Placental epithelial cell (primary cell): ENCODE measurements at places on chromosomes 6 and 20. TPM values are rescaled to one million over a fixed set of nuclear protein-coding genes. Genes with fewer than 3 reads are reported as not detected.

Gene PTPRK
- total RNA-seq = 29.4 and 44.0 TPM in 2 replicates

Gene TSPO2
- not detected in 2 replicates for total RNA-seq

Gene SLC17A9
- total RNA-seq = 23.2 and 25.8 TPM in 2 replicates

Gene VSX1
- not detected in 2 replicates for total RNA-seq

Gene NHSL1
- 0.79 and 3.0 TPM in 2 replicates for total RNA-seq

Gene PTCHD4
- total RNA-seq = 9.8 and 17.7 TPM in 2 replicates

Gene COL10A1
- total RNA-seq = under 0.01 TPM in 1 of 2 replicates, not detected in the other

Gene PHF20
- total RNA-seq = 29.1 and 29.3 TPM in 2 replicates
